Epithelial cell of esophagus (primary cell): ENCODE measurements at places on chromosomes 6 and 20.

GRCh38 chr6:21033084-21033483 lies 498.8 kb downstream of the CDKAL1 start:
- DNase-seq, result no peak

GRCh38 chr6:56387621-56388414 lies 140.4 kb upstream of the COL21A1 start:
- peak; percentile 30 for DNase-seq

GRCh38 chr6:160156842-160157241 lies 35.2 kb downstream of the SLC22A1 start:
- DNase-seq, result no peak

GRCh38 chr6:71642120-71642519 lies 244.2 kb upstream of the RIMS1 start:
- DNase-seq, result peak; percentile 30
